ENCODE measurements at places on chromosomes 7 and 10.

DNA sequence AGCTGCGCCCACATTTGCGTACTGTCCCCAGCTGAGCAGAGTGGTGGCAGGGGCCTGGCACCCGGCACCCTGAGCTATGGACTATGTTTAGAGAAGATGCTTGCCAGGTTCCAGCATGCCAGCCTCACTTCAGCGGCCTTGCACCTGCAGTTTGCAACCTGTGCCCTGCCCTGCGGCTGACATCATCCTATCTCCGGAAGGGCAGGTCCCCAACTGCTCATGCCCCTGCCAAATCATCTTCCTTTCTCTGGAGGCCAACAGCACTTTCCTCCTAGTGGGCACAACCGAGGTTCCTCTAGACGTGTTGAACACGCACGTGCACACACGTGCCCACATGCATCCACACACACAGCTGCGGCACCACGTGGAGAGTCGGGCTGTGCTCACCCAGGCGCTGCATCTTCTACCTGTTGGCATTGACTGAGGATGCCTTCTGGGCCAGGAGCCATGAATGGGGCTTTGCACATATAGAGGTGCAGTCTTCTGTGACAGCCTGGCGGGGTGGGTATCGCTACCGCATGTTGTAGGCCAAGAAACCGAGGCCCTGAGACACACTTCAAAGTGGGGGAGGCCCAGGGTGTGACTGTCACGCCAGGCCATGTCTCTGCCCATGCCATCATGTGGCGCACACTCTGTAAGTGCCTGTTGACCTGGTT lies 24.5 kb downstream of the CNPY1 start:
- DNase-seq: no peak

GRCh38 chr7:38438970-38439369 lies 165.5 kb upstream of the TARP start:
- DNase-seq: no peak

GRCh38 chr7:92997152-92997551 lies 120.6 kb downstream of the SAMD9 start:
- DNase-seq: no peak

DNA sequence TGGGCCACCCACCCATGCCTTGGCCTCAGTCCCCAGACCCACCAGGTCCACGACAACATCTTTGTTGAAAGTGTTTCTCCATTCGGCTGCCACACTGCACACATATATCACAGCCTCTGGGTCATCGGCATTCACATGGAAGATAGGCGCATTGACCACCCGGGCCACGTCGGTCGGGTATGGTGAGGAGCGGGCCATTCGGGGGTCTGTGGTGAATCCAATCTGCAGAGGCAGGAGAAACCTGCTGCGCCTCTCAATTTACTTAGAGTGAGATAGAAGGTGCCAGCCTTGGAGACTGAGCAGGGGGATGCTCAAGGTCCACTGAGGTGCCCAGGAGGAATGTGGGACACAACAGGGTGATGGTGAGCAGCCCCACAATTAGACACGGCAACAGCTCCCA lies 16.4 kb downstream of the OGDHL start:
- DNase-seq: no peak

- DNase-seq: no peak
Measured at GRCh38 chr7:2812114-2812487, 32.0 kb downstream of the GNA12 start.

DNA sequence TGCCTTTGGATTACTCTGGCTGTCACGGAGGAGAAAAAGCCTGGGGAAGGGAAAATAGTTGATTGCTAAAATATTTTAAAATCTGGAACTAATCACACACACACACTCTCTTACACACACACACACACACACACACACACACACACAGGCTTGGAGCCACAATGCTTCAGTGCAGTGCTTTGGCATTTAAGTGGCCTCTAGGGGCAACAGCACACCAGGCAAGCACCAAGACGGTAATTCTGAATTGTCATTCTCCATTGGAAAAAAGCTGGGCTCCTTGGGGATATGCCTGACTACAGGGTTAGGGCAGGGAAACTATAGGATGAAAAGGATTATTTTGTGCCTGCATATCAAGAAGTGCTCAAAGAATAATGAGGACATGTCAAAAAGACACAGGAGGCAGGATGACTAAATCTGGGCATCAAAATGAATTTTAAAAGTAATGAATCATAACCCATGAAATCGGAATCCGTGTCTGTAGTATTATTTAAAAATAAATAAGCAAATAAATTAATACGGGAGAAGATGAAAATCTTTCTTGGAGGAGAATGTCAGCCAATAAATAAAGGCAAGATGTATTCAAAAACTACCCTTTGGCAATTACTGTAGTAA lies 30.4 kb upstream of the DDC start:
- DNase-seq: peak; percentile 49

- no peak for DNase-seq
Measured at GRCh38 chr10:11338160-11338844, 273.1 kb downstream of the USP6NL start.

GRCh38 chr7:116315803-116316202 lies 105.5 kb downstream of the TES start:
- no peak for DNase-seq

- peak; percentile 82 for DNase-seq
Measured at GRCh38 chr10:103241262-103242011, 4.2 kb upstream of the RPEL1 start.

DNA sequence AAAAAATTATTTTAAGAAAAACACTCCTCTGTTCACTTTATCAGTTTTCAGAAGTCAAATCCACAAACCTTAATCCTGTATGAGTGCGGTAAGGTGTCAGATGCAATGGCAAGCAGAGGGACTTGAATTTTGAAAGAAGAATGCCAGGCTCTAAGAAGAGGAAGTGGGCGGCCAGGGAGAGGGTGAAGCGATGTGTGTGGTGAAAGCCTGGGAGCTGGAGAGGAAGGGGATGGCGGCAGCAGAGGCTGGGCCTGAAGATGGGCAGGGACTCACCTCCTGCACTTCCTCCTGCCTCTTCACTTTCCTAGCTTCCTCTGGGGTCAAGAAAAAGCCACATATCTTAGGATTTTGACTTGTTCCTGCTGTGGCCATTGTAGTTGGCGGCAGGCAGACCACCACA lies 609.6 kb downstream of the PARD3 start:
- DNase-seq: no peak

- peak; percentile 92 for DNase-seq
Measured at GRCh38 chr7:40709062-40709964, 574.5 kb downstream of the SUGCT start.

DNA sequence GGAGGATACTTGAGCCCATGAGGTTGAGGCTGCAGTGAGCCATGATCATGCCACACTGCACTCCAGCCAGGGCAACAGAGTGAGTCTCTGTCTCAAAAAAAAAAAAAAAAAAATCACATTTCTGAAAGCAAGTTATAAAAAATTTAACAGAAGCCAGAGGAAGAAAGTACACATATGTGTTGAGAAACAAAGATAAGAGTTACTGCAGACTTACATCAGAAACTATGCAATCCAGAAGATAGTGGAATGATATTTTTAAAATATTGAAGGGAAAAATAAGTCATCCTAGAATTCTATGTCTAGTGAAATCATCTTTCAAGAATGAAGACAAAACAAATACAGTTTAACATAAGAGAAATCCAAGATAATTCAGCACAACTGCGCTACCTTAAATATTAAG lies 46.9 kb downstream of the ZNF518A start:
- DNase-seq: no peak

GRCh38 chr10:30842185-30842584 lies 189.5 kb downstream of the ZNF438 start:
- DNase-seq: no peak

GRCh38 chr7:133857376-133858119 lies 269.6 kb upstream of the LRGUK start:
- no peak for DNase-seq

DNA sequence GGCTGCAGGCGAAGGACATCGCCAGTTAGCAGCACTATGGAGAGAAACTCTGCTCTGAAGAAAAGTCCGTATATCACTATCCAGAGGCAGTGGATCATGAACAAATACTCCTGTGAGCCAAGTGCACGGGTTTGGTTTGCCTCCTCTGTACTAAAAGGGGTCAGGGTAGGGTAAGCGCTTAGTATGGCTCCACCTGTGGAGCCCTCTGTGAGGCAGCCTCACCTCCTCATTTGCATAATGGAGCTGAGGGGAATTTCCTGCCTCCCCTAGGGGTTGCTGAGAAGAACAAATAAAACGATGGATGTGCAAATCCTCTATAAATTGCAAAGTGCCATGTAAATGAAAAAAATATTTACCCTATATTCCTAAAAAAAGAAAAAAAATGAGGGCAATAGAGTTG lies 63.4 kb downstream of the GPR26 start:
- DNase-seq: no peak

All from mammary epithelial cell (primary cell).